Stimulated activated CD8-positive, alpha-beta memory T cell treated with anti-CD3 and anti-CD28 coated beads, Interleukin-15, amount 100 ng/mL, for 4 hours (primary cell): ENCODE measurements at places on chromosomes 7 and 10.
A peak's percentile ranks its signal among the peaks of the same experiment; 100 is the strongest.

DNA sequence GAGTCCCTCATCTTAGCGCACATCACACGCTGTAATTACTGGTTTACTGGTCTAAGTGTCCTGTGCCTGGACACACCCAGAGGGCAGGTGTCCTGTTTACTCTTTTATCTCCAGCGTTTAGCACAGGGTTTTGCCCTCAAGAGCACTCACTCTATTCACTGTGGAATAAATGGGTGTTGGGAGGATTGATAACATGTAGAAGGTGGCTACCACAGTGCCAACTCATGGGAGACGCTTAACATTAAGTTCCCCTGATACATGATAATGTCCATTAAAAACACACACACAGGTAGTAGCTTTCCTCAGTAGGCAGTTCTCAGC lies 96.1 kb upstream of the EFCAB10 start:
- DNase-seq = no peak

GRCh38 chr7:94087664-94088352 lies 83.7 kb upstream of the BET1 start:
- DNase-seq = peak; percentile 19

- no peak for DNase-seq
Observed at GRCh38 chr7:156919132-156919713, 26.2 kb upstream of the LMBR1 start.

- DNase-seq = no peak
Observed at GRCh38 chr10:60731134-60731885, 47.0 kb upstream of the CDK1 start.

GRCh38 chr7:44064791-44065430 lies 456 bp downstream of the PGAM2 start:
- DNase-seq = no peak

DNA sequence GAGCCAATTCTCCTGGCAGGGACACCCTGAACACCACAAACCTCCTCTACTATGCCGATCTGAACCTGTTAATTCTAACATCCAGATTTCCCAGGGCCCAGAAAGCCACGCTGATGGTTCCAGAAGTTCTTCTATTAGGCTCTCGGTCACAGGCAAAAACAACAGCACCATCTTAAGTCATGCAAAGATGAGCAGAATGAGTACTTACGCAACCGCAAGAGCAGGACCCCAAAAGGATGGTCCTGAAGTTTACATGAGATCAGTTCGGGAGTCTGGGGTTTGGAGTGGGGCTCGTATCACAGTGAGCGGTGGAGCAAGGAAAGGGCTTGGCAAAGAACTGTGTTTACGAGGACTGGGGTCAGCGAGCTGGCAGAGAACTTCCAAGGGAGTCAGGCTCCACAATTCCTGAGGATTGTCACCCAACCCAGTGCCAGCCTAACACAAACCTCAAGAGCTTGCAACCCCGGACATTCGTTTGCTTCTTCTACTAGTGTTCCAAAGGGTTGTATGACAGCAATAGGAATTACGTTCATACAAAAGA lies 532.6 kb downstream of the TNS3 start:
- DNase-seq = no peak

DNA sequence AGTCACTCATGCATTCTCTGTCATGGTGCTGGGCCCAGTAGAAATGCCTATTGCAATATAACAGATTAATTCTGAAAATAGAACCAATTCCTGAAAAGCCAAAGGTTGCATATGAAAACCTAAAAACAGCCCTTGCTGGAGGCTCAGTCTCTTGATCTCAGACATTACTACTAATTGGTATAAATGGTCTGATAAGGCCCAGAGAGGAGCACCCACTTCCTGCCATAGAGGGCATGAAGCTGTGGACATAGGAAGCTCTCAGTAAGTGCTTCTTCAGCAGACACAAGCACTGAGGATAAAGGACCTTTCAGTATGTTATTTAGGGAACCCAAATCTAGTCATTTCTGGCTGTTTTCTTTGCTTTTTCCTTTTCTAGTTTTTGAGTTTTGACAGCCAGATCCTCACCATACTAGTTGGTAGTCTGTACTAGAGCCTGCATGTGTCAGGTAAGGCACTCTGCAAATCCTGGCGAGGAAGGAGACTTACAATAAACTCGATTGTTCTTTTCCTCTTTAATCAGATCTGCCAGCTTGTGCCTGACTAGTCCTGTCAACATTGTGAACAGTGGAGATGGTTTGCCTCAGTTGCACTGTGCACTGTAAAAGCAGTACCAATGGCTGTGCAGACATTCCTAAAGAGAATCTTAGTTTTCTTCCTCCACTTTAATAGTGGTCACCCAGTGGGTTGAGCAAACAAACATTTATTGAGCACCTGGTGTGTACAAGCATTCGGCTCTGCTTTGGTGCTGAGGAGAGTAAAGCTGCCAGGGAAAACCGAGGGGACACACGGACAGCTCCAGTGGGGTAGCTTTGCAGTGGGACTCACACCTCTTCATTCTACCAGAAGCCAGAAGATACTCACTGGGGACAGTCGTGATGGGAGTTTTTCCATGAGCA lies 140.9 kb downstream of the CHN2 start:
- no peak for DNase-seq

- no peak for DNase-seq
Observed at GRCh38 chr10:112071596-112072133, 111.9 kb downstream of the GPAM start.

GRCh38 chr10:112539340-112539739 lies 92.3 kb downstream of the VTI1A start:
- DNase-seq = no peak

DNA sequence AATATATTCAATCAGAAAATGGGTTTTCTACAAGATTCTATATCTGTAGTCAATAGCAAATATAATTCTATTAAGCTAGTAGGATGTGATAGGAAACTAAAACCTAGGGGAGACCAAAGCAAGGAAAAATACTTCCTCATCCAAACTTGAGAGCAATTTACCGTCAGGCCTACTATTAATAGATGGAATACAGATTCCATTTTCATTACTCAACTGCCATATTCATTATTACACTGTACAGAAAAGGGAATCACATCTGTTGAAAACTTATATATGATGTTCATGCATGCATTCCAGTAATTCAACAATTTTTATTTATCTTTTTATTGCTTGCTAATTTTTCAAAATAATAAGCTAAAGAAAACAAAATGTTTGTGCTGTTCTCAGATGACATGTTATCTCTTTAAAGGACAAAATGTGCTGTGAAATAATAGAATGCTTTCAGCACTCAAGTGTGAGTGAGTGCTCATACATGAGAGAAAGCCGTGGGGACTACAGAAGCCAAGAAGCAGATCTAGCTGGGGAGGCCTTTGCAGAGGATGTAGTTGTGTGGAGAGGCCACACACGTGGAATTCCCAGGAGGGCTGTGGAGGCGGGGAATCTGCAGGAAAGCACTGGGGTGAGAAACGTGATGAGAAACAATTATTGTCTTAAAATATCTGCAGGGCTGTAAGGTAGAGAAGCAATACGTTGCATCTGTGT lies 110.0 kb downstream of the EGFR start:
- no peak for DNase-seq

DNA sequence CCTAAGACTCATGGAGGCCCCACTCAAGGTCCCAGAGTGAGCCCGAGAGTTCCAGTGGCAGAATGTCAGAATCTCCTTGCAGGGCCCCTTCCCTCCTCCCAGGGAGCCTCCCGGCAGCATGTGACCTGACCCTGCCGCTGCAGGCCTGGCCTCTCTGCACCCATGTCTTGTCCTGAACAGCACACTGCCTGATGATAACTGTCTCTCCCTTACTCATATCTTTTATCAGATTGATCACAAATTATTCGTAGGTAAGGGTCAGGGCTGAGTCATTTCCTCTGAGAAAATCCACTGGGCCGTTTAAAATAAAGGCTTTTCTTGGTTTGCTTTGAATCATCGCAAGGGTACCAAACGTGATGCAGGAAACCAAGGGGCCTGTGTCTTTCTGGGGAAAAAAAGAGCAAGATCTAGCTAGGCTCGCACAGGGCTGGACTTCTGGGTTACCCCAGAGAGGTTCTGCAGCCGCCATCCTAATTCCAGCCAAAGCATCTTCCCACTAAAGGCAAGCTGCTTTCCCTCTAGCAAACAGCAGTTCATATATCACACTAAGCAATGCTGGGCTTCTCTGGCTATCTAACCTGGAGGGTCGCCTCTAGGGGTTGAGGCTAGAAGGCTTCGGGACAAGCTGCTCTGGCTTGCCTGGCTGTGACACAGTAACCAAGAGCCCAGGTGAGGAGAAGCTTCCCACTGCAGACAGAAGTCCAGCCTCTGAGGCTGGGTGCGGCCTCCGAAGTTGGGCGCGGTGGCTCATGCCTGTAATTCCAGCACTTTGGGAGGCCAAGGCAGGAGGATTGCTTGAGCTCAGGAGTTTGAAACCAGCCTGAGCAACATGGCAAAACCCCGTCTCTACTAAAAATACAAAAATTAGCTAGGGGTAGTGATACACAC lies 104.9 kb downstream of the SPDYE5 start:
- DNase-seq = no peak

GRCh38 chr10:130215931-130216231 lies 79.7 kb downstream of the GLRX3 start:
- DNase-seq = no peak

DNA sequence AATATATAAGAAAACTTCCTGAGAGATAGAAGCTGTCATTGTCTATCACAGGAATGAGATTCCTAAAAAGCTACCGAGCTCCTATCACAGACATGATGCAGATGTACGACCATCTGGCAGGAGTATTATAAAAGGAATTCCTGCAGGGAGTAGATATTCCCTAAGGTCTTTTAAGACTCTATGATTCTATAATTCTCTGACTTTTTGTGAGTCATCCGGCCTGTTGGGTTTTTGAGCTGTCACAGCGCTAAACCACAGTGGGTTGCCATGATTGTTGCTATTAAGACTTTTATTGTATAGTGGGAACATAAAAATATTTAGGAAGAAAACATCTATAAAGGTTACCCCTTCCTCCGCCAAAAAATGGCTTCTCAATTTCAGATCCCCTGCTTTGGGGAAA lies 223.4 kb downstream of the BMPER start:
- DNase-seq = no peak

GRCh38 chr7:74453322-74454011 lies at the start of gene GTF2IRD1:
Gene GTF2IRD1, plus strand, starts transcription at chr7:74453906. Its CDS starts 54,175 bp downstream, at chr7:74508081.
- no peak for DNase-seq

GRCh38 chr7:30142710-30143109 lies 7.9 kb downstream of the MTURN start:
- DNase-seq = no peak

DNA sequence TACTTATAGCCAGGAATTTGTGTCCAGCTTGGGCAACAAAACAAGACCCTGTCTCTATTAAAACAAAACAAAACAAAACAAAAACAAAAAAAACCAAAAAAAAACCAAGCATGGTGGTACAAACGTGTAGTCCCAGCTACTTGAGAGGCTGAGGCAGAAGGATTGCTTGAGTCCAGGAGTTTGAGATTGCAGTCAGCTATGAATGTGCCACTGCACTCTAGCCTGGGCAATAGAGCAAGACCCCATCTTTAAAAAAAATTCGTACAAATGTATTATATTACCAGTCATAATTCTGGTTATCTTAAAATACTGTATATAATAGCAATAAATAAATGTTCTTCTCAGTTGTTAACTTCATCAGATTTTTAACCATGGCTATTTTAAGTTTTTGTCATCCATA lies 2.3 kb upstream of the BBS9 start:
- DNase-seq = no peak

- DNase-seq = no peak
Observed at GRCh38 chr7:90816511-90817142, 220.5 kb downstream of the CDK14 start.

- DNase-seq = no peak
Observed at GRCh38 chr10:36092116-36092515, 450.0 kb upstream of the FZD8 start.

GRCh38 chr10:29689001-29689400 lies 54.2 kb upstream of the SVIL start:
- DNase-seq = no peak

DNA sequence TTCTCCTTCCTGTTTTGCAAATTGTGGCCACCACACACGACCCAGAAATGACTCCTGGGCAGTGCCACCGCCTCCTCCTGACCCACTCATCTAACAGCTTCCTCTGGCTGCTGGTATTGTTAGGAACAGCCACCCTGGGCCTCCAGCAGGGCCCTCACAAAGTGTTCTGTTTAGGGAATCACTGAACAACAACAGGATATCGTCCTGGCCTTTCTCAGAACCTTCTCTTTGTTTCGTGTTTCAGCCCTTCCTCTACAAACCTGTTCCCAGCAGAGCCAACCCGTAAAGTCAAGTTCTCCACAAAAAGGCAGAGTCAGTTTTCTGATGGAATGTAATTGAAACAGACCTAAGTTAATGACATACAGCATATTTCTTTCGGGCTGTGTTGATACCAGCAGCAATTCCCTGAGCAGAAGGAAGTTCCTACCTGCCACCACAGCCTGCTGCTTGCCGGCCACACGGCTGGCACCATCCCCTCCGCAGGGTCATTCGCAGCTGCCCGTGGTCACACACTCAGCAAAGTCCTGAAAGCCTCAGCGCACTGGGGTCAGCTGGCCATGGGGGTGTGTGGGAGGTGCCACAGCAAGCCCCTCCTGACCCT lies 91.7 kb upstream of the PITRM1 start:
- no peak for DNase-seq

DNA sequence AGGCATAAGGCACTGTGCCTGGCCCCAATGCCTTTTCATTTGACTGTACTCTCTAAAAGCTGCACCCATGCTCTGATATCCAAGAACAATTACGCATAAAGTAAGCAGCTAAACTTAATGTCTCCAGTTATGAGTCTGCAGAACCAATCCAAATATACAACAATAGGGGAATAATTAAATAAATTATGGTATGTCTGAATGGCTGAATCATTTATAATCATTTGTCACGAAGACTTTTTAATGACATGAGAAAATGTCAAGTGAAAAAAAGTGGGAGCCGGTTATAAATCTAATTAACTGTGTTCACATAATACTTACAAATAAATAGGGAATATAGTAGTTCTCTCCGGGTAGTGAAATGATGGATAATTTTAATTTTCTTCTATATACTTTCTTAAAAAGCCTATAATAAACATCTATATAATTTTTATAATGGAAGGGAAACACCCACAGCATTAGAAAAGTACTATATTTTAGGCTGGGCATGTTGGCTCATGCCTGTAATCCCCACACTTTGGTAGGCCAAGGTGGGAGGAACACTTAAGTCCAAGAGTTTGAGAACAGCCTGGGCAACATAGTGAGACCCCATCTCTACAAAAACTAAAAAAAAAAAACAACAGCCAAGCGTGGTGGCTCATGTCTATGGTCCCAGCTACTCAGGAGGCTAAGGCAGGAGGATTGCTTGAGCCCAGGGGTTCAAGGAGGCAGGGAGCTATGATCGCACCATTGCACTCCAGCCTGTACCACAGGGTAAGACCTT lies 14.2 kb downstream of the SLC37A3 start:
- no peak for DNase-seq

DNA sequence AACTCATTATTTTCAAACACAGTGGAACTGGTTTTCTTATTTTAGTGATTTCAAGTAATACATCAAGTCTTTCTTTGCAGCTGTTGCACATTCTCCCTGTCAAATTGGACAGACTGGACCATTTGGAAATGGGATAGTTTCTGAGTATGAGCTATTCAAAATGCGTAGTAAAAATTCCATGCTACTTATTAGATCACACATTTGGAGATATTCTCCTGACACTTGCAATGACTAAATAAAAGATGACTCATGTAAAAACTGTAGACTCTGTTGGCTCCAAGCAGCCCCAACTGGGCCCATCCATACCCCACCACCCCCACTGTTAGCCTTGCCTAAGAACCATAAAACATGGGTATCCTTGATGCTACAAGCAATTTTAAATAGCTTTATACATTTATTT lies 25.9 kb upstream of the BICC1 start:
- no peak for DNase-seq
